ENCODE measurements at places on chromosomes 11 and 22.

DNA sequence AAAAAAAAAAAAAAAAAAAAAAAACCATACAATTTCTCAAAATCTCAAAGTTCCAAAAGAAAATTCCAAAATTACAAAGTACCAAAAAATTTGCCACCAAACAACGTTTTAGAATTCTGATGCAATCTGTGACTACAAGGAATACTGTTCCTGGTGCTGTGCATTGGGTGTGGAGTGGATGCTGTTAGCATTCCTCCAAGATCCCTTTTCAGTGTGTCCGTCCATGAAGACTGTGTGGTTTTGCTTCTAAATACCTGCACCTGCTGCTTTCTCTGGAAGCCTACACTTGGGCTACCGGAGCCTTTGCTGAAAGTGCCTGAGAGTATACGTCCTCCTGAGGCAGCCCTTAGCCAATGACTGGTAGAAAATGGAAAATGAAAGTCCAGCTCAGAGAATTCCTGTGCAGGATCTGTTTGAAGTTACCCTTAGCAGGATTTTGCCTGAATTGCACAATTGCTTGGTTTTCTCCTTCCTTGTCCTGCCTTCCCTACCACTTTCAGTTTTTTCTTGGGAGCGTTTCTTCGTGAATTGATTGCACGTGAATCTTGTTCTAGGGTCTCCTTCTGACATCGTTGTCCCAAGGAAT, 140.8 kb downstream of the TRPC6 start:
- no peak for DNase-seq

DNA sequence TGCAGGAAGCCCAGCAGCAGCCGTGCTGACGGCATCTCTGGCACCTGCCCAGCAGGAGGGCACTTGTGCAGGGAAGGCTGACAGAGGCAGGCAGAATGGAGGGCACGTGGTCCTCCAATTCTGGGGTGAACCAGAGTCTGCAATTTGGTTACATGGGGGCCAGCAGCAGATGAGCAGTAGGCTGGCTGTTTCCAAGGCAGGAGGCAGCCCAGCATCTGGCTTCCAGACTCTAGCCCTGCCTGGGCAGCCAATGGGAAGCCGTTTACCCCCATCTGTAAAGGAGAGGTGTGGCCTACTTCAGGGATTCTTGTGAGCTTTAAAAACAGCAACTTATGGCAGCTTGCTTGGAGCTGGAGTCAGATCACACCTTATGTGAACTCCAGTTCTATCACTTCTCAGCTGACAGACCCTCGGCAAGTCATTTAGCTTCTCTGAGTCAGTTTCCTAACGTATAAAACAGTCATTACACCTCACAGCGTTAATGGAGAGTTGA, 27.9 kb upstream of the RASL10A start:
- DNase-seq, result no peak

GRCh38 chr11:63915961-63916836, 765 bp downstream of the RCOR2 start:
- no peak for DNase-seq

GRCh38 chr11:83823461-83824025, 537.4 kb upstream of the CCDC90B start:
- DNase-seq, result no peak

GRCh38 chr11:130737866-130738431, 178.3 kb downstream of the SNX19 start:
- DNase-seq, result no peak

DNA sequence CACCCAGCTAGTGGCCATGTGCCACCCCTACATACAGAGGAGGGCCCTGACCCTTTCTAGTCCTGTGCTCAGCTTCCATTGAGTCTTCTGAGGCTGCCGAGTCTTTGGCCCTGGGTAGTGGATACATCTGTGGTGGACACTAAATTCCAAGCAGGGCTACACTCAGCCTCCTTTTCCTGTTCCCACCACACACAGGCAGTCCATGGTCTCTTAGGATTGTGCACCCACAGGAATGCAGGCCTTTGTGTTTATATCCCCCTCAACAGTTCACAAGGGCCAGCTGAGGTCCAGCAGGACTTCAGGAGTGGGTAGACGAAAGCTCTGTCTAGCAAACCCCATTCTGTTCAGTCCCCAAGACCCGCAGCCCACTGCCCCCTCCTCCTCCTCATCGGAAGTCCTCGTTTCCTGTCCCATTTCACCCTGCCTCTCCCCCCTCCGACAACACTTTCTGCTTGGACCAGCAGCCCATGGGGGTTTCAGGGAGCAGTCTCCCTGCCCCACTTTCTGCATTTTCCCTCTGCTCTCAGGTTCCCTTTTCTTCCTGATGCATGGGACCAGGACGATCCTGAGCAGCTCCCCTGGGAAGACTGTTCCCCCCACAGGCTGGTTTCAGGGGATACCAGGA, 91.8 kb downstream of the SWAP70 start:
- DNase-seq, result no peak

GRCh38 chr11:119130662-119131061, 9.3 kb downstream of the HINFP start:
- DNase-seq, result no peak

DNA sequence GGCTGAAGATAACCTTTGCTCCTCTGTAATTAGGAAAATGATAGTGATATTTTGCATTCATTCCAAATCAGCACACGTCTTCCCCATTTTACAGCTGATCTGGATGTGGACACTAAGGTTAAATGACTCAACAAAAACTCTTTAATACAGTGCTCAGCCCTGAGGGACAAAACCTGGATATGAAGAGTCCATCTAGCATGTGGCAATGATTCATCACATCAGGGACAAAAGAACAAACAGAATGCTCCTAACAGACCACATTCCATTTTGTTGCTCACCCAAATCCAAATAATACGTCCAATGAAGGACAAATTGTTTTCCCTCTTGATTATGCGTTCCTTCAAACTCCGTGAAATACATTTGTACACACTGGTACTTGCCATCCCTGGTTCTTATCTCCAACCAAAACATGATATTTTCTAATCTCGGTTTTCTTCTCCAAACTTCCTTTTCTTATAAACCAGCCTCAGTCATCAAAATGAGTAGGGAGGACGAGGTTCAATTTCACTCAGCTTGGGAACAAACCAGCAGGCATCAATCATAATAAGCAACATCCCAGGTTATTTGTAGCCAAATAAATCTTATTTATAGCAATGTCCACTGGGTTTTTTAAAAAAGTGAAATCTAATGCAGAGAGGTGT, 53.7 kb upstream of the MTMR2 start:
- no peak for DNase-seq

GRCh38 chr11:29131055-29131454, 885.8 kb downstream of the KCNA4 start:
- no peak for DNase-seq

DNA sequence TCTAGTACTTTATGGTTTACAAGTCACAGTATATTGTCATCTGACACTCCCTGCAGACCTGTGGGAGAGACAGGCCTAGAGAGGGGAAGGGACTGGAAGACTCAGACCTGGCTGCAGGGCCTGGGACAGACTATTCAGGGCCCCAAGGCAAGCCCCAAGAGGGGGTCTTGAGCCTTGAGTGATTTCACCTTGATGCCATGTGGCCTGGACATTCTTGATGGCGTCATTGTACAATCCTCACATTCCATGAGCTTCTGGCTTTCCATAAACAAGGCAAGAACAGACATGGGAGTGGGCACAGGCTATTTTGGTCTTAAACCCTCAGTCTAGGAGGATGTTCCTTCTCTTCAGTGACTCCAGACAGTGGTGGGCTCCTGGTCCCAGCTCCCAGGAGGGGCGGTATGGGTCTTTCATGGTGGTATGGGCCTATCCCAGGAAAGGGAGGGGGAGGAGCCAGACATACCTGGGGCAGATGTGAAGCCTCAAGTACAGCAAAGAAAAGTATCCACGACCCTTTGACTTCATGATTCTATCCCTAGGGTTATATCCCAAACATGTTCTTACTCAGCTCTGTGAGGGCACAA, 1.8 kb upstream of the TBC1D10A start:
- no peak for DNase-seq

DNA sequence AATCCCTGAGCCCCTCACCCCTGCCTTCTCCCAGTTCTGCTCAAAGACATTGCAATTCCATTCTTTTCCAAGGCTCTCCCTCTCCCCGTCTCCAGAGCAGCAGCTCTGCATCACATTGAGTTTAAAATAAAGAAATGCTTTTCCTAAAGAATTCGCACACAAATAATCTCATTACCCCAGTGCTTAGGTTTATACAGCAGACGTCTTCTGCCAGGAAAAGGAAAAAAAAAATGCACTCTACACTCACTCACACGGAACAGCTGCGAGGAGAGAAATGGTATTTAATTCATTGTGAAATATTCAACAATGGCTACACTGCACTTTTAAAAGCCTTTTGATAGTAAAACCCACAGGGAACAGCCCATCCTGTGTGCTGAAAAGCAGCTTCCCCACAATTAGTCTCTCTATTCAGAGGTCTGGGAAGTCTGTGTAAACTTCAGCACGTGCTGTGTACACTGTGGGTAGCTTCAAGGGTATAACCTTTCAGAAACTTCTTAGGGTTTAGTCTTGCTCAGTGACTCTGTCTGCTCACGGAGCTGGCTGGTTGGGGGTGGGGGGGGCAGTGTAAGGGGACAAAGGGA, 42.8 kb downstream of the ETS1 start:
- DNase-seq, result no peak

DNA sequence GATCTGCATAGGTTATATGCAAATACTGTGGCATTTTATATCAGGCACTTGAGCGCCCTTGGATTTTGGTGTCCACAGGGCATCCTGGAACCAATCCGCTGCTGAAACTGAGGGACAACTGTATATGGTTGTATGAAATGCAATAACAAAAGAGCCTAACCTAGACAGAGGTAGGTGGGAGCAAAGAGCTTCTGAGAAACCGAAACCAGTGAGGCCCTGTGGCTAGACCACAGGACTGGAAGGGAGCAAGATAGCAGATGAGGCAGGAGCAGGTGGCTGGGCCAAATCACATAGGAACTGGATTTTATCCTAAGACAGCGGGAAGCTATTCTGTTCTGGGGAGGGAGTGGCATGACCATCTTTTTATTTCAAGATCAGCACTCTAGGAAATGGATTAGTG, 30.1 kb downstream of the RCN1 start:
- no peak for DNase-seq

DNA sequence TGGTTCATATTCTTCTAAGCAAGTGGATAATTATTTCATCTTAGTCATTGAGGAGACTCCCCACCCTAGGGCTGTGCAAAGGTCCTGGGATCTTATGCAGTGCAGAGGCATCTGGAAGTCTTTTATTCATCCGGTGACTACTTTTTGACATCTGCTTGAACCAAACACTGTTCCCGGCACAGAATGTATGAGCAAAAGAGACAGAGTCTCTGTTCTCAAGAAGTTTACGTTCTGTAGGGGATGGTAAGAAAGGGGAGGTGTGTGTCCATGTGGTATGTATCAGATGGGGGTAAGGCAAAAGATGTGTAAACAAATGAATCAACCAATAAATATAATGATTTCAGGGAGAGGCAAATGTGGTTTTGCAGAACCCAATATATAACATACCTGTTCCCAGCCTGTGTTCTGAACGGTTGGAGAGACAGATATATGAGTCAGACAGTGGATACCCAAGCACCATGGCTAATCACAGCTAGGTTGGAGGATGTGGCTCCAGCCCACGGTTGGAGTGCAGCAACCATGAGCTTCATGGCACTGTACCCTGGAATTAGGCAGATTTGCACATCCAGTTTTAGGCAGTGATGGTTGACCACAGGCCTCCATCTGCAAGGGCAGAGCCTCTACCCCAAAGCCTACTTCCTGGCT, 75.1 kb upstream of the CADM1 start:
- DNase-seq, result no peak

GRCh38 chr22:36257308-36257707, 4.4 kb downstream of the APOL1 start:
- no peak for DNase-seq

DNA sequence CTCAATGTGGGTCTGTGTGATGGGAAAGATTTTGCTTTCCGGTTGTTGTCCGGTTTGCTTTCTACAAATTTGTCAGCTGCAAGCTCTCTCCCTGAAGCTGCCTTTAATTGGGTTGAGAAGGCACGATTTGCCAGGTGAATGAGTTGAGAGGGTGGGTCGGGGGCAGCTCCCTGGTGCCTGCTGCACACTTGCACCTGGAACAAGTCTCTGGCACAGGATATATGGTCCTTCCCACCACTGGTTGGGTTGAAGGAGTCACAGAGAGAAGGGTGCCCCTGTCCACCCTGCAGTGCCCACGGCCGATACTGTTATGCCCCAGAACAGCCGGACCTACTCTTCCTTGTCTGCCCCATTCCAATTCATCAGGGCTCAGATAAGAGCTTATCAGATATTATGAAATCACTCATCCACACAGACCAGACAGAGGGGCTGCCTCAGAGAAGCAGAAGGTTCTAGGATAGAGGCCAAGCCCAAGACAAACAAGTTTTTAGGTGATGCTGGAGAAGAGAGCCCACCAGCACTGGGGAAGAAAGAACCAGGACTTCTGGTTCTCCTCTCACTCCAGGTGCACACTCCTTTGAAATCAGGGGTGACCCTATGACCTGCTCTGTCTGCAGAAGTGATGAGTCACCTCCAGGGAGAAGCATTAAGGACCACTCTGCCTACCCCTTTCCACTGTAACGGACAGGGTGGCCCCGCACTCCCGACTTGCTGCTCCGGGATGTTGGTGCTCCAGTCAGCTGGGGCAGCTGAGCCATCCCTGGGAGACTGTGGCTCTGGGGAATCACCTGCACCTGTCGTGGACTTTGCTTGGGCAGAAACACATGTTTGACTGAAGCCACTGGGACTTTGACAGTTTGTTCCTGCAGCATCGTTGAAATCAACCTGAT, 45.3 kb downstream of the RTL6 start:
- DNase-seq, result no peak

DNA sequence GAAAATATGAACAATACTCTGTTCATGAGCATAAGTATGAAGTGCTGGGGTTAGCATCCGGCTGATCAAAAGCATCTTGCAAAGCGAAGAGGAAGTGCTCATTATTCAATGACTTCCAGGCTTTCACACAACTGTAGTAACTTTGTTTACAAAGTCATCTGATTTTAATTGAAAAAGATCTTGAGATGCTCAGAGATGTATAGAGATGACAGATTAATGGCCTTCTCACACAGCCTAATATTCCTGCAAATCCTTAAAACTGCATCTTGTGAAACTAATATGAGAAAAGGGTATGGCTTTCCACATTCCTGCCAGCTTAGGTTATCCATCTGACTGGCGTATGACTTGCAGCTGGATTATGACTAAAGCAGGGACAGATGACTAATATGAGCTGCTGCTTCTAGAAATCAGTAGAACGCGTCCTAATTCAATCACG, 125.4 kb downstream of the CASP12 start:
- DNase-seq, result no peak

DNA sequence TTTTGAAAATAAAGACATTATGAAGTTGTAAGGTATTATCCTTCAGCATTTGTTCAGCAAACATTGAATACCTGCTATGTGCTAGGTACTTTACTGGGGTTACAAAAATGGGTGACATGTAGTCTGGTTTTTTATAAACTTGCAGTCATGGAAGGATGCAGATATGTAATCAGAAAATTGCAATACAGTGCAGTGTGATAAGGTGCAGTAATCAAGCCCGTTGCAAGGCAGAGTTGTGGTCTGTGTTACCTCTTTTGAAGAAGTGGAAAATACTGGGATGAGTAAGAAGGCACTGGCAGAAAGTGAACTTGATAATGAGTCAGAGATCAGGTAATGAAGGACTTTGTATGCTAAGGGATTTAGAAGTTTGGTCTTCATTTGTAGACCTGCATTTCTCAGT, 8.1 kb downstream of the FBXO7 start:
- DNase-seq, result no peak

- no peak for DNase-seq
These were observed 69.2 kb downstream of the MN1 start for GRCh38 chr22:27732391-27732790.
